ENCODE measurements at places on chromosomes 16 and 17. TPM values are rescaled to one million over a fixed set of nuclear protein-coding genes. Genes with fewer than 3 reads are reported as not detected.

TBC1D3L gene
- total RNA-seq, result 4.1 TPM

ASGR1 gene
- 0.25 TPM for total RNA-seq

OR3A3 gene
- not detected for total RNA-seq

SDR42E1 gene
- not detected for total RNA-seq

WNT9B gene
- total RNA-seq, result not detected

NOG gene
- total RNA-seq, result not detected

CCL8 gene
- total RNA-seq, result 1.2 TPM

TCAP gene
- total RNA-seq, result 0.25 TPM

SPNS3 gene
- total RNA-seq, result not detected

Measured in cardiac ventricle fibroblast (primary cell).